ENCODE measurements at places on chromosomes 5 and 9.

GRCh38 chr5:43664501-43665040 lies 61.6 kb downstream of the NNT start:
- DNase-seq: no peak

- no peak for DNase-seq
Observed at GRCh38 chr5:83687124-83687619, 33.5 kb downstream of the HAPLN1 start.

- no peak for DNase-seq
Observed at GRCh38 chr9:98709968-98710965, 1.5 kb upstream of the GABBR2 start.

DNA sequence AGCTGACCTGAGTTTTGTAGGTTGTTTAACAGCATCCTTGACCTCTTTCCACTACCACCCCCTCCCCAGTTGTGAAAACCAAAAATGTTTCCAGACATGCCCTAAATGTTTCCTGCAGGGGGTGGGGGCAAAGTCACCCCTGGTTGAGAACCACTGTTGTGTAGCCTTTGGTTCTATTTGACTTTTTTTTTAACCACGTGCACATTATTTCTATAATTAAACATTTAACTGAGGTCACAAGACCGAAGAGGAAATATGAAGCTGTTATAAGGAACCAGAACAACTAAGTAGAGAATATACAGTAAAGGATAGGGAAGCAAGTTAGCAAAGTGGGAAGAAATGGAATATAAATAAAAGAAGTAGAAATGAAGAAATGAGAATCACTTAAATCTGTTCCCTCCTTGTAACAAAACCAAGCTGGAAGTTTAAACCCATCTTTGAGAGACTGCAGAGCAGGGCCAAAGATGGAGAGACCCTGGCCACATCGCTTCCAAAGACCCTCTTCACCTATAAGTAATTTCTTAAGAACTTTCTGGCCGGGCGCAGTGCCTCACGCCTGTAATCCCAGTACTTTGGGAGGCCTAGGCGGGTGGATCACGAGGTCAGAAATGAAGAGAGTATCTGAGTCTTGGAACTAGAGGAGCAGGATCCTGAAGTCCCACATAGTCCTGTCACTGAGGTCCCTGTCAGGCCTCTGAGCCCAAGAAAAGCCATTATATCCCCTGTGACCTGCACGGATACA lies 14.4 kb downstream of the SIT1 start:
- DNase-seq: no peak

DNA sequence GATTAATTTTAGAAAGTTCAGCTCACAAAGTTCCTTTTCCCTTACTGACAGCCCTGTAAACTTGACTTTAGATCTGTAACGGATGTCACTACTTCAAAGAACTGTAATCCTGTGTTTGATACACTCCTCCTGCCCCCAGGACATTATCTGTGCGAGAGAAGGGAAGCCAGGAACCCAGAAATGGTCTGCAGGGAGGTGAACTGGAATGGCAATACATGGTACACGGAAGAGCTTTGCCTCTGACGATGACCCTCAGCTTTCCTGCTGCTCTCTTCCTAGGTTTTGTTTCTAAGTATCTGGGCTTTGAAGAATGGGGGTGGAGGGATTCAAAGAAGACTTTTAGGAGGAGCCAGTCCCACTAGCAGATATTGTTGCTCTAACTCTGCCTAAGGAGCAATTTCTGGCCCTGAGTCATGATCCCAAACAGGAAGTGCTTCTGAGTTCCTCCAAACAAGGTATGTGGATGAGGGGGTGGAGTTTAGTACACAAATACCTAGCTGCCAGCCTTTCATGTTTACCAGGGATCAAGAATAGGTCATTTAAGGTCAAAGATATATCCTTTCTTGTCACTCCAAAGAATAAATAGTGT lies 43.4 kb upstream of the TMC1 start:
- no peak for DNase-seq

DNA sequence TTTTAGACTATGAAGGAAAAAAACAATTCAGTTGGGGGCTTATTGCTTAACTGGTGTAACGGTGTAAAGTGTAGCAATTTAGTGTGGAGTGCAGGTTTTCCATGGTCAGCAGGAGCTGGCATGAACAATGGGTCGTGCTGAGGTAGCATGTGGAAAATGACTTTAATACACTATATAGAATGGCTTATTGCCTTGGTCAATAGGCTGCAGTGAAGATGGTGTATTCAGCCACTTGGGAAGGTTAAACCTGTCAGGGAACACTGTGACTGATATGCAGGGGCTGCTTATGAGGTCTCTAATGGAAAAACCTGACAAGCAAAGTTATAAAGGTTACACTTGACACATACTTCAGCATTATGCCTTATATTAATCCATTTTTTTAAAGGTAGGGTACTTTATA lies 764.7 kb upstream of the ARRDC3 start:
- DNase-seq: no peak

DNA sequence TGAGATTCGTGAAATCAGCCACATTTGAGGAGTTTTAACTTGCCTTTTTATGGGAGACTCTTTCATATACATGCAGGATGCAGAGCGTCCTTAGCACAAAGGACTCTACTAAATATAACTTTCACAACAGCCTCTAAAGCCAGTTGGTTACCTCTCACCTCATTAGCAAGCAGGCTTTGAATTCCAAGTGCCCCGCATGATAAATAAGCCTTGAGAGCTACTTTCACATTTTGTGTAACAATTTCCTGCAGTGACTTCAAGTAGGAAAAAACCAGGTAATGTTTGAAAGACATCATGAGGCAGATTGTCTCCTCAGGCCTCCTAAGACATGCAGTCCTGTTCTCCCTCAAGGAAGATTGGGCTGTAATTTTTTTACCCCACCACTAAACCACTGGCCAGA lies 50.5 kb downstream of the RALGPS1 start:
- DNase-seq: no peak

- DNase-seq: no peak
Observed at GRCh38 chr5:178327446-178327845, 94.8 kb upstream of the PHYKPL start.
